ENCODE measurements at places on chromosomes 11 and 22. TPM values are rescaled to one million over a fixed set of nuclear protein-coding genes. Genes with fewer than 3 reads are reported as not detected.
A peak's percentile ranks its signal among the peaks of the same experiment; 100 is the strongest.

Gene APLNR
- 0.09 TPM for total RNA-seq

Gene EFCAB6
- total RNA-seq: 0.32 TPM

DNA sequence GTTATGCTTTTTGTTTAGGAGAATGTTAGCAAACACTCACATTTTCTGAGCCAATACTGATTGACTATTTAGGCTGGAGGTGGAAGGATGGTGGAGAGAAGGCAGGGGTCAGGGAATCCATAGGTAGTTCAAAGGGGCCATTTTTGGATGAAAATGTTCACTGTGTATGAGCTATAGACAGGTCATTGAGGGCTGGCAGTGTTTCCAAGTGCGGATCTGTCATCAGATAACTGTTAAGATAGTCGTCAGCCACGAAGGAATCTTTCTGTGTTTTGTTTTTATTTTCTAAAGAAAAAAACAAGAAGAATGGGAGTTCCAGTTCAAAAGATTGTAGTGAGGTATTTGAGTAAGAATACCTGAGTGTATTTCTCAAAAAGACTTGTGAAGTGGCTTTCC lies 3.1 kb downstream of the KCNJ5 start:
- peaks cover 17% of the 10 kb centered on the region for H3K27me3 ChIP-seq
- no peak for DNase-seq
- no peak overlapping the region for H3K4me3 ChIP-seq

Gene ATXN10
- total RNA-seq: 91.9 TPM

DNA sequence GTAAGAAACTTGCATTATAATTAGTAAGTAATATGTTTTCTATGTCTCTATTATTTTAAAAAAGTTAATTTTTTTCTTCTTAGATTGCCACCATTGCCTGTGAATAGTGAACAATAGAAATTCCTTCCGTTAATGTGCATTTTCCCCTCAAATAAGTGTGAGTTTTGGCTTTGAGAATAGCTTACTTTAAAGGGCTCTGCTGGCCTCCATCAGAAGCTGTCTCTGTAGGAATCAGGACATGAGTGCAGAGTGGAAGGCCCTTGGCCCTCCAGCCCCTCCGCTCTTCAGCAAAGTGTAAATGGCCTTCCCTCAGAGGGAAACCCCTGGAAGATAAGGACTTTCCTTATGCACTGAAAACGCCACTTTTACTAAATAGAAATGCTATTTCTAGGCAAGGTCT lies 24.1 kb upstream of the ADORA2A start:
- H3K27me3 ChIP-seq: no peaks in the 10 kb centered on the region
- peak overlapping the region; percentile 78 for H3K27ac ChIP-seq
- peaks cover 60% of the 10 kb centered on the region for H3K4me1 ChIP-seq
- H3K36me3 ChIP-seq: no peaks in the 10 kb centered on the region
- no peak overlapping the region for H3K4me3 ChIP-seq

DNA sequence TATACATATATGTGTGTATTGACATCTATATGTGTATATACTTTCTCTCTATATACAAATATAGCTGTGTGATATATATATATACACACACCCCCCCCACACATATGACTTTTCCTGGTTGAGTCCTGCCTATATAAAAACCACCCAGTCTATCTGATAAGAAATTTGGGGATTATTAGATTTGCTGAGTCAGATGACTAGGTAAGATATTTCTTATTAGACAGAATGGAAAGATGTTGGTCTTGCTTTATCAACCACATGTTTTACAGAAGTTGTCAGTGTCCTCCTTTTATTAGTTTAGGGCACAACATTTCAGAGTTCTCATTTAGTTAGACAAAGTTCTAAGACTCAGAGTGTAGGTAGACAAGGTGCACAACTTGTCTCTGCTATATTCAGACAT lies 953.3 kb downstream of the METTL15 start:
- H3K4me1 ChIP-seq: no peaks in the 10 kb centered on the region
- H3K27me3 ChIP-seq: no peaks in the 10 kb centered on the region
- H3K4me3 ChIP-seq: no peak overlapping the region
- DNase-seq: no peak
- no peaks in the 10 kb centered on the region for H3K36me3 ChIP-seq
- no peak overlapping the region for H3K27ac ChIP-seq

DNA sequence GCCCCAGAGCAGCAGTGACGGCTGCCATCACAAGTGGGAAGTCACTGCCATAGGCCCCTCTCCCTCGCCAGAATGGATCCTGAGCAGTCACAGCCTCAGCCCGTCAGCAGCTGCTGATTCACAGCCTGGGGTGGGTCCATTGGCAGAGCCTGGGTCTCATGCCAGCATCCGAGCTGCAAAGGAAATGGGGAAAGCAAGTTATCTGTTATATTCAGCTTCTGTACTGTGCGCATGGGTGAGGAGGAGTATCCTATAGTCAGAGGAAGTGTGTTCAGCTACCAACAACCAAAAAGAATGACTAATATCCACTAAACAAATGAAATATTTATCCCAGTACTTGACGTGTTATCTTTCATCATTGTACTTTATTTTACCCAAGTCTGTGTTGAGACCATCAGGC lies 119.7 kb downstream of the RCN1 start:
- no peaks in the 10 kb centered on the region for H3K36me3 ChIP-seq
- no peaks in the 10 kb centered on the region for H3K27me3 ChIP-seq
- no peak overlapping the region for H3K27ac ChIP-seq
- no peak overlapping the region for H3K4me3 ChIP-seq
- H3K4me1 ChIP-seq: no peaks in the 10 kb centered on the region

DNA sequence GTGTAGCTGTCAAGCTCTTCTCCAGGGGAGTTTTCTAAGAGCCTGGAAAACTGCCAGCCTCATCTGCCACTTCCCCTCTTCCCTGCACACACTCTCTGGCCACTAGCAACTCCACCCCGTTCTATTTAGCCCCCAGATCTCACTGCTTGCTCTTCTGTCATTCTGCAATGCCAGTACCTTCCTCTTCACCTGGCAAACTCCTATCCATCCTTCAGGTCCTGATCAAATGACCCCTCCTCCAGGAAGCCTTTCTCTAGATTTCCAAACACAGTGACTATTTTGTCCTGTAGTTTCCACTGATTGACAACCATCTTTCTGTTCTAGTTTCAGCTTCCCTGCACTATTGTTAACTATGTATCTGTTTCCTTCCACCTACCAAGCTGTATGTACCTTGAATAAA lies 437.7 kb downstream of the SOX6 start:
- H3K4me1 ChIP-seq: no peaks in the 10 kb centered on the region
- no peaks in the 10 kb centered on the region for H3K36me3 ChIP-seq
- H3K27ac ChIP-seq: no peak overlapping the region
- DNase-seq: no peak
- no peak overlapping the region for H3K4me3 ChIP-seq
- no peaks in the 10 kb centered on the region for H3K27me3 ChIP-seq

GRCh38 chr11:121429556-121429955 lies 22.6 kb upstream of the SORL1 start:
- H3K36me3 ChIP-seq: no peaks in the 10 kb centered on the region
- H3K27me3 ChIP-seq: peaks cover 21% of the 10 kb centered on the region
- no peak overlapping the region for H3K4me3 ChIP-seq
- H3K4me1 ChIP-seq: no peaks in the 10 kb centered on the region

DNA sequence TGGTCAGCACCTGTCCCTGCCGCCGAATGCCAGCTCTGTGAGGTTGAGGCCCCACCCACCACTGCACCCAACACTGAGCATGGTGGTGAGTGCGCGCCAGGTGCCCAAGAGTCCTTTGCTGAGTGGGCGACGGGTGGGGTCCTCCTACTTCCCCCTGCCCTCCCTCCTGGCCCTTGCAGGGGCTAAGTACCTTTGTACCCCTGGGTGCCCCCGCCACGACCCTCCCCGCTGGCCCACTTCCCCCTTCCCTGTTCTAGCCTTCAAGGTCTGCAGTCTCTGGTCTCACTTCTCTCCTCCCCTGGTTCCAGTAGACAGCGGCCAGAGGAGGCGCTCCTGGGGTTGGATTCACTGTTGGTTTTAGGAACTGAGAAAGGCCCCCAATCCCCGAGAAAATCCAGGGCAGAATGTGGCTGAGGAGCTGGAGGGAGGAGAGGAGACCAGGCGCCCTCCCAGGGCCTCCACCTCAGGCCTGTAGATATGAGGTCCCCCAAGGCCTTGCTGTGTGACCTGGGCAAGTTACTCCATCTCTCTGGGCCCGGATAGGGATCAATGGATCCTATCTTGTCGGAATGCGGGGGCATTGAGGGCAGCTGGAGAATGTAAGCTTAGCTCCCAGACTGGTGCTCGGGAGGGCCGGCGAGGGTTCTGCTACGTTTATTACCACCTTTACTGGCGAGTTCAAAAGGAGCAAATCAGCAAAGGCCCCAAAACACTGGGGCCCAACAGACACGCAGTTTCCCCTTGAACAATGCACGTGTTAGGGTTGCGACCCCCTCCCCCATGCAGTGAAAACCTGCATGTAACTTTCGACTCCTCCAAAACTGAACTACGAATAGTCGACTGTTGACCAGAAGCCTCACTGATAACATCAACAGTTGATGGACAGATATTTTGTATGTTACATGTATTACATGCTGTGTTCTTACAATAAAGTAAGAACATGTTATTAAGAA lies 31.9 kb upstream of the SMIM38 start:
- peaks cover 18% of the 10 kb centered on the region for H3K4me1 ChIP-seq
- no peak overlapping the region for H3K27ac ChIP-seq
- no peak for DNase-seq

DNA sequence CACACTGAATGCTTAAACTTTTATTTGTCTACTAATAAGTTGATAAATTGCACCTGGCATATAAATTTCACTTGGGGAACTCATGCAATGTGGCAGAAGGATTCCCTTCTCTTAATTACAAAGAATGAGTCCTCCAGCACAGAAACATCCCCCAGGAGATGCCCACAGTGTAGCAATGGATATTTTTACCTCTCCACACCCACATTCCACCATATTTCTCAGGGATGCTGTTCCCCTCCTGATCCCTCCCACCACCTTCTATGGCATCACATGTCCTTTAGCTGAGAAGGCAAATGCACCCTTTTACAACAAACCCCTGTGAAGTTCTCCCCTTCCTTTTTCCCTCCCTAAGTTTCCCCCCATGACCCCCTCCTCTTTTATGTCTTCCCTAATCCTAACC lies 56.1 kb upstream of the UBASH3B start:
- H3K4me3 ChIP-seq: no peak overlapping the region
- H3K36me3 ChIP-seq: no peaks in the 10 kb centered on the region

- H3K27ac ChIP-seq: no peak overlapping the region
- H3K36me3 ChIP-seq: no peaks in the 10 kb centered on the region
- H3K4me3 ChIP-seq: no peak overlapping the region
Measured at GRCh38 chr22:45413013-45413367, 409 bp downstream of the SMC1B start.

DNA sequence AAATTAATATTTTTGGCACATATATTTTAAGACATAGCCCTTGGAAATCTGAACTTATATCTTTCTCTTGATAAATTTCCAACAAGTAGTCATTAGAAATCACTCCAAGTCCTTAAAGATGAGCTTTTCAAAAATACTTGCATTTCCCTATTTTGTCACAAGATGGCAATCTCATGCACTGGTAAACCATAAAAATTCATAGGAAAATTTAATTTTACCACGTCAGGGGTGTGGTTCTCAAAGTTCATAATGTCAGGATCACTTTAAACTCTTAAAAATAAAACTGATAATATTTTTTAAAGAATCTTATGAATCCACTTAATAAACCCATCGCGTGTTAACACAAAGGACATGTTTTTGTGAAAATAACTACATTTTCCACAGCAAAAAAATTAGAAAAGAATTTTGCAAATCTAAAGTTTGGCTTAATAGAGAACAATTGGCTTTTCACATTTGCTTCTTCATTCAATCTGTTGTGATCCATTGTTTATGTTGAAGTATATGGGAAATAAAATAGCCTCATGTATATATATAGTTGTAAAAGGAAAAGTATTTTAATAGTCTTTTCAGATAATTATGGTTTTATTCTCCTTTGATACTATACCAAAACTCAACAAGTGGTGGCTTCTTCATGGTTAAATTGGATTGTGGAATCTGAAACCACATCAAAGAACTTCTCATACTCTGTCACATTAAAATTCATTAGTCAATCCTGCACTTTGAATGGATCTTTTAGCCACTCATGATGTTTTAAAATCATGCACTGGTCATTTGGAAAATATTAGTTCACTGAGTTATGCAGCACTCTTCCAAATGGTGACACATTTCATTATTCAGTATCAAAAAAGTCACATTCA lies 169.1 kb downstream of the CADM1 start:
- no peak overlapping the region for H3K27ac ChIP-seq
- H3K27me3 ChIP-seq: no peaks in the 10 kb centered on the region
- peak; percentile 41 for DNase-seq
- H3K4me1 ChIP-seq: no peaks in the 10 kb centered on the region
- no peak overlapping the region for H3K4me3 ChIP-seq

DNA sequence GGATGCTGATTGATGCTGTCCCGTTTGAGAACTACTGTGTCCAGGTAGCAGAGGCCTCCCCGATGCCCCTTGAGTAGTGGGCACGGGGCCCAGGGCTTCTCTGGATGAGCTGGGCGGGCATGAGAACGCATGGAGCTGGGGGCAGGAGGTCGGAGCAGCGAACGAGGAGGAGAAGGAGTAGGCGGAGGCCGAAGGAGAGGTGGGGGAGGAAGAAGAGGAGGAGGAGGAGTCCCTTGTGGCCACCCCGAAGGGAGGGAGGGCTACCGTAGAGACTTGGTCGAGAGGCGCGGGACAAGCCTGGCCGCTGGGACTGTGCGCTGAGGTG lies 62.9 kb downstream of the CRYBB2 start:
- no peak overlapping the region for H3K4me3 ChIP-seq
- no peaks in the 10 kb centered on the region for H3K4me1 ChIP-seq

DNA sequence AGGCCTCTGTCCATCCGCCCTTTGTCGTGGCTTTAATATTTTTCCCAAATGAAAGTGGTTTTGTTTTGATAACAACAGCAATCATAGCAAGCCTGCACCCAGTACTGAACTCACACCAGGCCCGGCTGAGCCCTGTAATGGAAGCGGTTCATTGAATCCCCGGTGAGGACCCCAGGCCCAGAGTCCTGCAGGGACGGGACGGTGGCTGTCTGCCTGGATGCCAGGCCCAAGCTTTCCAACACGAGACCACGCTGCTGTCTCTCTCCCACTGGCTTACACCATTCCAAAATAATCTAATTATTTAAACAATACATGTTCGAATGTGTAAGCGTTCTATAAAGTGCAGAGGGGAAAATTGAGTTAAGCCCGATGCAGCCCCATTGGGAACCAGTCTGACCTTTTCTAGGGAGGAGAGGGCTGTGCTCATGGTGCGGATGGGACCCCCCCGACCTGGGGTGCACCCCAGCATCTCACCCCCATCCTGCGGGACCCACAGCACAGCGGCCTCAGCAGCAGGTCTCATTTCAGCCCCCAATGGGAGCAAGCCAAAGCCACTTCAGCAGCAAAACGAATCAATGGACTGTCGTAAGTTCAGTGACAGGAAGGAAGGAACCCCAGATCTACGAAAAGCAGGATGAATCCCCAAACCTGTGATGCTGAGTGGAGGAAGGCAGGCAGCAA lies 1046.9 kb downstream of the BRD1 start:
- no peak overlapping the region for H3K27ac ChIP-seq
- H3K4me1 ChIP-seq: no peaks in the 10 kb centered on the region
- DNase-seq: no peak
- H3K36me3 ChIP-seq: no peaks in the 10 kb centered on the region
- H3K27me3 ChIP-seq: no peaks in the 10 kb centered on the region
- no peak overlapping the region for H3K4me3 ChIP-seq

GRCh38 chr22:22369964-22370270 lies 125.3 kb downstream of the VPREB1 start:
- H3K27ac ChIP-seq: no peak overlapping the region
- no peaks in the 10 kb centered on the region for H3K36me3 ChIP-seq
- no peak for DNase-seq
- peaks cover 21% of the 10 kb centered on the region for H3K27me3 ChIP-seq
